ENCODE measurements at places on chromosomes 6 and 20.

- DNase-seq, result no peak
Observed at GRCh38 chr6:43575105-43575771, 600 bp downstream of the XPO5 start.

DNA sequence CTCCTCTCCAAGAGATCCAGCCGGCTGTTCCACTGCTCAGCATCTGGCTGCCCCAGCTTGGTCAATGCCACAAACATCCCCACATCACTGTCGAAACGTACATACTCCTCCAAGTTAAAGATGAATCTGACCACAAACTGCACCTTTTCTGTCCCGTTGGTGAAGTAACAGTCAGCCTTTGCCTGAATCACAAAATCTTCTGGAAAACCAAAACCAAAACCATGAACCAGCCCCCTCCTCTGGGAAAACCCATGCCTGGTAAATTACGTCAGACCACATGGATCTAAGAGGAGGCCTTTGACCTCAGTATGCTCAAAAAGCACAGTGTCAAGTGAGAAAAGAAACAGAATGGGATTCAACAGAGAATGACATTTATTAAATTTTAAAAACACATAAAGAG, 1.7 kb downstream of the HLA-DOB start:
- no peak for DNase-seq

- no peak for DNase-seq
Observed at GRCh38 chr6:53873922-53874321, 79.1 kb downstream of the LRRC1 start.

DNA sequence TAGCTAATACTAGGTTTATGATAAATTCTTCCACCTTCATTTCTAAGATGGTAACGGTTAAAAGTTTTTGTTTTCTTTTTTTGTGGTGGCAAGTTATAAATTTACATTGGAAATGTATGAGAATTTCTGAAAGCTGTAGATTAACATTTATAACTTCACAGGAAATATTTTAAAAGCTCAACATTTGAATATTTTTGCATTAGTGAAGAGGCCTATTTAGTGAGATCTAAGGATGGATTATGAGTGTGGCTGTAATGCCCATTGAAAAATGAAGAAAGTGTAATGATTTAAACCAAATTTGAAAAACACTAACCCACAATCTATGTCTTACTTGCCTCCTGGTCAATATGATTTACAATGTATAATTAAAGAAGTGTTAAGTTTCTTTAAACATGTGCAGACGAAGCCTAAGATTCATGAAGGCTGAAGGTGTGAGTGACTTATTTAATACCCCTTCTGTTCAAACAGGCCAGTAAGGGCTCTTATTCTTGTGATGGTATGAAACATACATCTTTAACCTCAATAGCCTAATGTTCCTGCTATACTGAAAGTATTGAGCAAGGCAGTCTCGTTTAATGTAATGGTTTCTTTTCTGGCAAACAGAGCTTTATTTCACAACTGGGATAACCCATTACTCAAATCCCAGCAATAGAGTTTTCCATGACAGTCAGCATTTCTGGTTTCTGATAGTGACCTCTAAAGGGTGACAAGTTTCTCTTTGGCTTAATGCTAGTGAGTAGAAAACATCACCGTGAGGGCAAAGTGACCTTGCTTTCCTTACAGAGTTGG, 13.2 kb downstream of the HDGFL1 start:
- DNase-seq, result no peak

GRCh38 chr6:97215157-97215769, 67.8 kb downstream of the MMS22L start:
- no peak for DNase-seq

DNA sequence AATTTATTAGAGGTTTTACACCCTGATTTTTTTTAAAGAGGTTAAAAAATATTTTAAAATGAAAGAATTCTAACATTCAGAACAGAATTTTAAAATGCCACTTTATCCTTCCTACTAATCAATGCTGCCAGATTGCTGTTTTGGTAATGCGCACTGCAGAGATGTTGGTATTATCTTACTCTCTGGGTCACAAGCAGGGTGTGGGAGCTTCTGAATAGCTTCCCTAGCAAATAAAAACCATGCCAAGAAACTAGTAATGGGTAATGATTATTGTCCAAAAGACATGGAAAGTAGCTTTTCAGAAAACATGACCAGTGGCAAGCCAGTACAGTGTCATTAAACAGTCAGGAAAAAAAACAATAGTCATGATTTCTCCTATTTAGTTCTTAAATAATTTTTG, 205.4 kb downstream of the TPBG start:
- no peak for DNase-seq

GRCh38 chr6:150702675-150703074, 103.0 kb downstream of the PLEKHG1 start:
- no peak for DNase-seq

DNA sequence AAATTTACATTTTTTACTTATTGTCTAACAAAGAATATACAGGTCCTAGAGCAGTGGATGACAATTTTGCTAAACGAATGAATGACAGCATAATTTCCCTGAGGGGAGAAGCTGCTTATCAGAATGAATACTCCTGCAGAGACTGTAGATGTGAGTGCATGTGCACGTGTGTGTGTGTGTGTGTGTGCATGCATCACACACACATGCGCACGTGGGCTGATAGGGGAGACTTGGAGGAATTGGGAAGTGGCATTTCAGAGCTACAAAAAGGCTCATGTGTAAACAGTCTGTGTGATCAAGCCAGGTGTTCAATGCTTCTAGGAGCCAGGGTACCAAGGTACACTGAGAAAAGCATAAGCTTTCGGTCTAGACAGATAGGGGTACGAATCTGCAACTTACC, 93.5 kb upstream of the SASH1 start:
- no peak for DNase-seq

DNA sequence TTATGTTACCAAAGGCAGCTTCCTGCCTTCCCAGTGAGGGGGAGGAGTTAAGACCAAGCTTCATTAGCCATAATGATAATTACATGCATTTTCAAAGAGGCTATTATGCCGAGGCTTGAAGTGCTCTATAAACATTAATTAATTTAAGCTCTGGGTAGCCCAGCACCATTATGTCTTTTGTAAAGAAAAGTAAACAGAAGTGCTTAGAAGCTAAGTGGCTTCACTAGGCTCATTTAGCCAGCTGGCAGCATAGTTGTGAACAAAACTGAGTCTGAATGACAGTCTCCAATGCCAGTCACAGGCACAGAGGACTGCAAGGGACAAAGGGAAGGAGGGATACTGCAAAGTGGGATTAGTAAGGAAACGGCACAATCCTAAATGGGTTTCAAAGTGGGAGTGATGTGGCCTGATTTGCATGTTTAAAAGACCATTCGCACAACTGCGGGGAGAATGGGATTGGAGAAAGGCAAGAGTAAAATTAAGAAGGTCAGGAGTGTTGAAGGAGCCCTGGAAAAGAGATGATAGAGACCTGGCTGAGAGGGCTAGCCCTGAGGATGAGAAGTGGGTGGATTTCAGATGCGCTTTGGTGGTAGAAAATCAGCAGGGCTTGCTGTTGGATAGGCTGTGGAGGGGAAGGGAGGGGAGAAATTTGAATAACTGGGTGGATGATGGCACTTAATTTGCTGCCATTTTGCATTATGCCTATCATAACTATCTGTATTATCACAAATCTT, 20.1 kb upstream of the ISM1 start:
- no peak for DNase-seq

DNA sequence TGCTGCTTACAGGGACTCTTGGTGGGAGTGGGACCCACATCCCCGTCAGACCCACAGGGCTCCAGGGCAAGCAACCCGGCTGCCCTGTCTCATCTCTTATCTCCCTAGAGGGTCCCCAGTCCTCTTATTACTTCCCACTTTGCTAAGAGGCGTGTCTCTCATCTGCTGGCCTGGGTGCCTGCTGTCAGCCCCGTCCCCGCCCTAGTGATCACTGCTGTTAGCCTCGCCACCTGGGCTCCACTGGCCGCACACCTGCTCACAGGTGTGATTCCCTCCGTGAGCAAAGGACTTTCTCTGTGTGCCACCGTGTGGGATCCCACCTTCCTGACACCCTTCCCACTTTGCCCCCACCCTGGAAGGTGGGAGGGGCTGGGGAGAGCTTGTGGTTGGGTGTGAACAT, 57.6 kb downstream of the TCP11 start:
- DNase-seq, result no peak
